GM18507 (cell line): ENCODE measurements at places on chromosomes 5 and 9.

- DNase-seq: no peak
These were observed 2200.4 kb upstream of the C9orf72 start for GRCh38 chr9:29773676-29774075.

DNA sequence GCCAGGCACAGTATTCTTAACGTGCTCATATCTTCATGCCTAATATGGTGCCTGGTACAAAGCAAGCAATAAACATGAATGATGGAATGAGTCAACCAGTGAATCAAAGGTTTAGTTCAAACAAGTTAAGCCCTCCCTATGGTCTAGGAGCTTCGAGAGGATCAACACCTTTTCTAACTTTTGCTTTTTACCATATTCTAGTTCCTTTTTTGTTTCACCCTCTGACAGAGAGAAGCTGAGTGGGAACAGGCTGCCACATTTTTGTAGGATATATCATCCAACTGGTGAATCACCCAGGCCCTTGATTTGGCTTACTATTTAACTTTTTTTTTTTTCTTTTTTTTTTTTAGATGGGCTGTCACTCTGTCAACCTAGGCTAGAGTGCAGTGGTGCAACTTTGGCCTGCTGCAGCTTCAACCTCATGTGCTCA, 39.3 kb upstream of the TNC start:
- DNase-seq: no peak

GRCh38 chr5:40401284-40402006, 278.3 kb upstream of the PTGER4 start:
- DNase-seq: no peak

DNA sequence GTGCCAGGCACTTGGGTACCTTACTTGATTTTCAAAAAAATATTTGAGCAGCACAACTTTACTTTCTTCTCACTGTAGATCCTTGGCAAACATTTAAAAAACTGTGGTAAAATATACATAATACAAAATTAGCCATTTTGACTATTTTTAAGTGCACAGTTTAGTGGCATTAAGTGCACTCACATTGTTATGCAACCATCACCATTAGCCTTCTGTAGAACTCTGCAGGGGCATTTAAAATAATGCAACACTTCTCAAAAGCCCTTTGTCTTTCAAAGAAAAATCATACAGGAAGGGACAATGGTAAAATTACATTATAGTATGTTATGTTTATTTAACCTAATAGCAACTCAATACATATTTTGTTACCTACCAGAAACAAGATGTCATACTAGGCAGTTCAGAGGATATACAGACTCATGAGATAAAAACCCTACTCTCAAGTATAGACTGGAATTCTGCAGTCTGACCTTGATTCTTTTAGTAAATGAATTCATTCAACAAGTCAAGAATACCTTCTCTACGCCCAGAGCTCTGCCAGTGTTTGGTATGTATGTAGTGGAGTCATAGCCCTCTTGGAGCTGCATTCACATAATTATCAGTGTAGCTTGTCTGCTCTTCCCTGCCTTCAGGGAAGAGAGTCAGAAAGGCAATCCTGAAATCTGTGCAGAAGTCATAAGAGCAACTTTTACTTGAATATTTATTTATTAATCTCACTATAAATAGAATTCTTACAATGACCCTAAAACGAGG, 74.0 kb upstream of the ARRDC3 start:
- no peak for DNase-seq

GRCh38 chr9:82164159-82164558, 175.6 kb downstream of the SPATA31D1 start:
- no peak for DNase-seq

- DNase-seq: no peak
These were observed 11.0 kb upstream of the ERMP1 start for GRCh38 chr9:5843794-5844471.

DNA sequence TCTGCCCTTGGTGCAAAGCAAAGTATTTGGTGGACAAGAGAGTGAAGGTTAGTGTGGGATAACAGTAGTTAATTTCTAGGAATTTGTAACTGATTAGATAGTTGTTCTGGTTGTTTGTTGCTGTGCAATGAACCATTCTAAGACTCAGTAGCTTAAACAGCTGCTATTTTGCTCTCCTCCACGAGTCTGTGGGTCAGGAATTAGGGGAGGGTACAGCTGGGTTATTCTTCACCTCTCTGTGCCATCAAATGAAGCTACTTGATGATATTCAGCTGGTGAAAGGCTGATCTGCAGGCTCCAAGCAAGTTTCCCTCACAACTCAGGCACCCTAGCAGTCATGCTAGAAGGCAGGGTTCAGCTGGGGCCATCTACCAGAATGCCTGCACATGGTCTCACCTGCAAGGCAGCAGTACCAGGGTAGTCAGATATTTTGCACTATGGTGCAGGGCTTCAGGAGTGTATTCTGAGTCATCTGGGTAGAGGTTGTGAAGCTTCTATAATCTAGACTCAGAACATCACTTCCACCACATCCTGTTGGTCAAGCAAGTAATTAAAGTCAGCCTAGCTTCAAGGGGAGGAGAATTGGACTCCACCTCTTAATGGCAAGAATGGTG, 159.5 kb upstream of the SLC28A3 start:
- peak; percentile 7 for DNase-seq

GRCh38 chr5:169721771-169722170, 84.7 kb downstream of the DOCK2 start:
- no peak for DNase-seq

GRCh38 chr5:154570572-154571324, 92.7 kb upstream of the HAND1 start:
- DNase-seq: no peak

GRCh38 chr9:133643978-133644760, 8.0 kb downstream of the DBH start:
- no peak for DNase-seq

DNA sequence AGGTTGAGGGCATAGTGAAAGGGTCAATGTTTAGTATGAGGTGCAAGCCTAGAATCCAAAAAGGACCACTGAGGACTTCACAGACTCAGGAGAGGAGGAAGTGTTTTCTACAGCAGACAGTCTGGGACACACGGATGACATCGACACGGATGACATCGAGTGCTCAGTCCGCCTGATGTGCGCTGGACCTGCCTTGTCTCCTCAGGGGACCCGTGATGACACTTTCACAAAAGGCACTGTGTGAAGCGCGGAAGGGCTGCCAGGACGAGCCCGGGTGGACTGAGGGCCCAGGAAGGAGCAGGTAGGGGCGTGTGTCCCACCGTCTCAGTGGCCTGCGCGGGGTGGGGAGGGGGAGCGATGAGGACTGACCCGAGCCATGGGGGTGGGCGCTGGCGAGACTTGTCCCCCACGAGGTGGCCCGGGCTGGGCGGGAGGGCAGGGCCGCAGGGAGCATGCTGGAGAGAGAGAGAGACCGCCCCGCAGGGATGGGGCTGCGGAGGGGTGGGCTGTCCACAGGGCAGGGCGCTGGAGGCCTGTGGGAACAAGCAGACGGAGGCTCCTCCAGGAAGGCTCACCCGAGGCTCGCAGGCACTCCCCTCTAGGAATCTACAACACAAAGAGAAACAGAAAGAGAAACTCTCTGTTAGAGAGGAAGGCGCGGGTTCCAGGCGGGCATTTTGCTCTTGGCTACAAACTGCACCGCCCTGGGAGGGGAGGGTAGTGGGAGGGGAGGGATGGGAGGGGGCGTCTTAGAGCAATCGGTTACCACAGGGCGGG, 54.9 kb downstream of the USP20 start:
- DNase-seq: no peak

GRCh38 chr9:134965851-134966250, 48.1 kb upstream of the FCN1 start:
- DNase-seq: no peak

DNA sequence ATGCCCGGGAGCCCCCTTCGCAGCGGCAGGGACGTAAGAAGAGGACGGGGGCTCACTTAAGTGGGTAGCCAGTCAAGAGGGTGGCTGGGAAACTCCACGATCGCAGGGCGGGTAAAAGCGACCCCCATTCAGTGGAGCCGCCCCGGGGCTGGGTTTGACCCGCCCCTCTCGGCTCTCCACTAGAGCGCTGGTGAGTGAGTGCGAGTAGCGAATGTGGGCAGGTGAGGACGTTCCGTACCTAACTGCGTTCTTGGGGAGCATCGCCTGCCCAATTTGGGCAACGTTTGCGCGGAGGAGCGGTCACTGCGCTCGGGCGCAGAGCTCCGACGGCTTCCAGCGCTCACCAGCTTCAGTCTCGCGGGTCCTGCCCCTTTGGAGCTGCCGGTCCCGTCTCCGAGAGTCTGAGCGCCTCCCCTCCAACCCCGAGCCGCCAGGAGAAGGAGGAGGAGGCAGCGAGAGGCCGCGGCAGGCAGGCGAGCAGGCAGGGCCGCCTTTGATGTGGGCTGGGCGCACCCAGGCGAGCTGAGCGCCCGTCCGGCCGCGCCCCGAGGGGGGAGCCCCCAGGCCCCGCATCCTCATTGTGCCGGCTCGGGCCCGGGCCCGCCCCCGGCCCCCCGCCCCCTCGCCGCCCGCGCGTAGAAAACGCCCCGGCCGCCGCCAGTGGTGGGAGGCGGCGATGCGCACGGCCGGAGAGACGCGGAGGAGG, at the start of gene FGF18:
TSS of gene FGF18 (plus strand) at position 666 of the 706 bp plus-strand sequence. CDS start 553 bp downstream, outside the sequence.
- DNase-seq: peak; percentile 28

DNA sequence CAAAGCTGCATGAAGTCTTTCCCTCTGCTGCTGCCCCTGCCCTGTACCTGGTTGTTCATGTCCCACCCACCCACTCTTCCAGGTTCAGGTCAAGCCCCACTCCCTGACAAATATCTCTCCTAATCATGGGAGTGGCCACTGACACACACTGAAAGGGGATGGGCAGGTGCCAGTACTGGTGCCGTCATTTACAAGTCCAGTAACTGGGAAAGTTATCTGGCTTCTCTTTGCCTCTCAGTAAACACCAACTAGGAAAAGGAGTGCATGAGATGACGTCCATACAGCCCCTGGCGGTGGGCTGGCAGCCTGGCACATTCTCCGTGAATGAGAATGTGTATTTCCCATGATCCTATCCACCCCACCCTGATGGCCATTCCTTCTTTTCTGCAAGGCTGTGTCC, 225.2 kb downstream of the FSTL4 start:
- DNase-seq: no peak

GRCh38 chr5:138903130-138903775, 28.1 kb upstream of the LRRTM2 start:
- no peak for DNase-seq

DNA sequence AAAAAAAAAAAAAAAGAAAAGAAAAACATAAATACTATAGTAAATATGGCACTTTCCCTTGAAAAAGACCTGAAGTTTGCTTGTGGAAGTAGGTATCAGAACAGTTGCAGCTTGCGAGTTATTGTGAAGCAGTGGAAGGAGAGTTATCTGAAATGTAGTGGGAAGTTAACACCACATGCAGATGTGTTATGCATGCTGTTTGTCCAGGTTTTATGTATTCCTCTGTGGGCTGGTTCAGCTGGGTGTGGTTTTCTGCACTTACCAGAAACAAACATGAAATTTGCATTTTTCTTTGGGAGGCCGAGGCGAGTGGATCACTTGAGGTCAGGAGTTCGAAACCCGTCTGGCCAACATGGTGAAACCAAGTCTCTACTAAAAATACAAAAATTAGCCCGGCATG, 42.1 kb upstream of the CTNNA1 start:
- DNase-seq: no peak

DNA sequence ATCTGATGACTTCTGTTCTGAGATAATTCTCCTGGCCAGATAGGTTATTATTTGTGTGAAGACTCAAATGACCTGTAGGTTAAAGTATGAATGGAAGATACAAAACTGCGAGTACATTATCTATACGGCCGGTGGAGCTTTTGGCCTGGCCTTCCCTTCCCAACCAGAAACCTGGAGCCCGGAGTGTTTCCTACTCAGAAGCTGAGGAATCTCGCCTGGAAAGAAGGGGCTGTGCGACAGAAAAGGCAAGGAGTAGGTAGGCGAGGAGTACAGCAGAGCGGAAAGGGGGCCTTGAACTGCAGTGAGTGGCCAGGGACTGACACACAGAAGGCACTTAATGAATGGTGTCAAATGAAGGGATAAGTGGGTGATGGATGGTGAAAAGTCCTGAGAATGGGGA, 34.6 kb downstream of the ANGPTL2 start:
- no peak for DNase-seq

DNA sequence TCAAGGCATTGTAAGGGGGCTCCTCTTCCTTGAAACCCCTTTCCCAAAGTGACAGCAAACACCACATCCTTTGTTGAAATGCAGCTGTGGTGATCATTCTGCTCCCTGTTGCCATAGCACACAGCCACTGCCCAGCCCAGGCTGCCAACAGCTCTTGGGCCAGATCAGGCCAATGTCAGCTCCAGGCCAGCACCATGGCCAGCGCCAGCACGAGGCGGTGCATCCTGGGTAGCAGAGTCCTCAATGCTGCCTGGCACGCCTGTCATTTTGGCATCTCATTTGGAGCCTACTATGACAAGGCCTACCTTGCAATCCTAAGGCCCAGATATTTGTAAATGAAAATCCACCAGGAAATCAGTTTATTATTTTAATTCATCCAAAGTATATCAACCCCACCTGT, 390.6 kb downstream of the DNAH5 start:
- DNase-seq: no peak

DNA sequence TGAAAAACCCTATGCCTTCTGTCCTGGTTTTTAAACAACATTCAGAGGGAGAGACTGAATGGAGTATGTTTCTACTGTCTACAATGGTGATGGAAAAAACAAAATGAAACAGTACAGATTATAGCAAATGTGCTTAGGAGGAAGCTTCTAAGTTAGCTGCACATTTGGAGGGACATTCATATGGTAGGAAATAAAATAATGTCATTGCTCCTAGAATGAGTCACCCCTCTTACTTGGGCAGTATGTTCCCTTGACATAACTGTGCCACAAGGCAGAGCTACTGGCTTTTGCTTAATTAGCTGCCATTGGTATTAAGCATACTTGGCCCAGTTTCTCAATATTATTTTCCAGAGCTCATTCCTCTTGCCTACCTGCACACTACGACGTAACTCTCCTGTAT, 128.9 kb downstream of the GDNF start:
- no peak for DNase-seq

DNA sequence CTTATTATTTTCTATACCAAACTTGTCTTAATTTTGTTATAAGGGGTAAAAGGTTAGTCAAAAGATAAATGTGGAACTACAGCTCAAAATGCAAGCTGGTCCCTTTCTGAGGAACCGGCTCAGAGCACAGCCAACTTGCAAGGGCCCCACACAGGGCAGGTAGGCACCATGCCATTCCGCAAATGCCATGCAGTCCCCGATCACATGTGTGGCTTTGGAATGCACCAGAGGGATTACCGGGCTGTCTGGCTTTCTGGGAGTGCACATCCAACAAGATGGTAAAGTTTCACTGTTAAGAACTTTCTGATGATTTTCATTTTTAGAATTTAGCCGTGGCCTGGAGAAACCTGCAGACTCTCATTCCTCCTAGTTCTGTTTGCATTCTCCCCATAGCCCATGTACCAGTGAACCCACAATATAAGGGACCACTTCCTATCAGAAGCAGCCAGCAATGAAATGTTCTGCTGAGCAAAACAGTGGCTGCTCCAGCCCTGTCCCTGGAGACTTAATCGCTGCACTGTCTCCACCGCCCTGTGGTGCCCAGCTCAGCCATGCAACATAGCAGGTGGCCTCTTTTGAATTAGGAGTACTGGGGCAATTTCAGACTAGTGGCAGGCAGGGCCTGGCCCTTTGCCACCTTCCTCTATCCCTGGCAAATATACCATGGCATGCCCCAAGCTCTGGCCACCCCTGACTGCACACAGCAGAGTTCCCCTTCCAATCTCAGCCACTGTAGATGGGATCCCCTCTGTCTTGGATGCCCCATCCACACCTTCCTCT, 11.4 kb downstream of the SHB start:
- no peak for DNase-seq
